ENCODE measurements at places on chromosomes 2 and 18.
A peak's percentile ranks its signal among the peaks of the same experiment; 100 is the strongest.

DNA sequence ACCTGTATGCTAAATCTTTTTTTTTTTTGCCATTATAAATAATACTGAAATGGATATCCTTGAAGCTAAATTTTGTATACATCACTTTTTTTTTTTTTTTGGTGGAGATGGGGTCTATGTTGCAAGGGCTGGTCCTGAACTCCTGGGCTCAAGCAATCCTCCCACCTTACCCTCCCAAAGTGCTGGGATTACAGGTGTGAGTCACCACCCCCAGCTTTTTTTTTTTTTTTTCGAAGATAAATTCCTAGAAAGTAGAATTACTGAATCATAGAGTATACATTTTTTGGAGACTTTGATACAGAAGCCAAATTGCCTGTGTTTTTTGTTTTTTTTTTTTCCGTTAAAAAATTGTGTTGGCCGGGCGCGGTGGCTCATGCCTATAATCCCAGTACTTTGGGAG lies 51.0 kb upstream of the MCFD2 start:
- no peak for DNase-seq

DNA sequence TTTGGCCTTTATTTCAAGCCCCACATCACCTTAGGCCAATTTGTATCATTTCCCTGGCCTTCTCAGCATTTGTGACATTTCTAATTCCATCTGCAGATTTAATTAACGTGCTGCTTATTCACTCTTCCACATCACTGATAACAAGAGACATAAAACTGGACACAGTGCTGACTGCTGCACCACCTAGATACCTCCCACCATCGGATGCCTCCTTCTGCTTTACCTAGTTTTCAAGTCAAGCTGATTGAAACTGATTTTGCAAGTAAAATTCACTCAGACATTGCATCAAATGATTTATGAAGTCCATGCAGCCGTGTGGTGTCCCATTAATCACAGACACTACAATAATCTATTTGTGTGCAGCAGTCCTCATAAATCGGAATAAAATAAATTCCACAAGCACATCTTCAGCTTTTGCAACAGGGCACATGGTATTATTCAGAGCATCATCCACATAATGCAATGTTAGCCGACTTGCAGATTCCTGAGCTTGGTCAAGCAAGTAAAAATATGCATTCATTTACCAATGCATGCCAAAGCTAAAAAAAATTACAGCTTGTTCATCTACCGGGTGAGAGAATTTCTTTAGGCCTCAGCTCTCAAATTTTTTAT lies 15.9 kb upstream of the CRIM1 start:
- no peak for DNase-seq

DNA sequence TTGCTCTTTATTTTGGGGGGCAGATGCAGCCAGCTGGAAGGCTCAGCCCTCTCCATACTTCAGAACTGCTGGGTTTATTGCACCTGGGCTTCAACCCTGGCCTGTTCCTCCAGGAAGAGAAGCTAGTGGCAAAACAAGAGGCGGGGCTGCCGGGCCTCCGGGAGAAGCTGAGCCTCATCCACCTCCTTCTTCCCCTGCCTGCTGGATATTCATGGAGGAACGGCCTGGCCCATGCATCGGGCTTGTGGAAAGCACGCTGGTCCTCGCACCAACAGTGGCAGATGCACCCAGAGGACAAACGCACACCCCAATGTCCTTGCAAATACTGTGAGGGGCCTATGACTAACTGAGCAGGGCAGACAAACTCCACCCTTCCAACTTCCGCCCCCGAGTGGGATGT lies 30.6 kb downstream of the FAM178B start:
- DNase-seq, result no peak

DNA sequence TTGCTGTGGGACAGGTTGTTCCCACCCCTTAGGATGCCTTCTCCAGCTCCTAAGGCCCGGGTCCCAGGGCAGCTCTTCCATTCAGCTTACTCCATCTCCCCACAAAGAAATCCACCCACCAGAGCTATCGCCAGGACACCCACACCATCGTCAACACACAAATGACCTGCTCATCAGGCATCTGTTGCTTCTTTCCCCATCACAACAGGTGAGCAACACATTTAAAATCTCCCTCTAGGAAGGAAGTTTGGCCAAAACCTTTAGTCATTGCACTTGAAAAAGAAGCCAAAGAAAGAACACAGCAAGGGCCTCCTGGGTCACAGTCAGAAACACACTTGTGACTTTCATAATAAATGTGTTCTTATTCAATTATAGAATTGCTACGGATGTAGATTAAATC lies 289.0 kb downstream of the PIEZO2 start:
- no peak for DNase-seq

DNA sequence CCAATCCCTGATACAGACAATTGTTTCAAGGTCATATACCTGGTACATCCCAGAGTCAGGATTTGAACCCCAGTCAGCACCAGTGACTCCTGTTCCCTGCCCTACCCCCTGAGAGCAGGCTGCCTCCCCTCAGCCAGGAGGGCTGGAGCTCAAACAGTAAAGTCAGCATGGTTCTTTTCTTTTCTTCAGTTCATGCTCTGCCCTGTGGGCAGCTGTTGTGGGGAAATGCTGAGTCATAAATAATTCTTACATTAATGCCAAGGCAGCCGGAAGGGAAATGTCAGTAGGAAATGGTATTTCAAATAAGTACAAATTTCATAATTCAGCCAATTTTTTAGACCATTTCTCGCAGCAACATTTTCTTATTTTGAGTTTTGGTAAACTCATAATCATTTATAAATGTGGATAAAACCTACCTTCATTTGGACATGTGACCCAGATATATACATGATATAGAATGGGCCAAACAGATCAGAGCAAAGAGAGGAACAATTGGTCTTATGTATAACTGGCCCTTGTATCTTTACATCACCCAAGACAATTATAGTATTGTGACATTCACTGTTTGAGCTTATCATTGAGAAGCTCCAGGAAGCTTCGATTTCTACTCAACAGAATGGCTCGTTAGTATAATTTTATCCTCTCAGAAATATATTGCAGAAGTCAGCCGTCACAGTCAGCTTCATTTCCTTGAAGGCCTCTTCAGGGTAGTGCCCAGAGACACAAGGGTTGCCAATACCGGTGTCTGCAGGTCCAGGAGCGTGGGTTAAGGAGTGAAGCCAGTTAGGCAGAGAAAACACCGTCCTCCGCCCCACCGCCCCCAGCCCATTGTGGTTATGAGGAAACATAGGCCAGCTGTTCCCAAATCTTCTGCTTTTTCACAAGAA lies 28.0 kb upstream of the SCYGR1 start:
- no peak for DNase-seq

GRCh38 chr2:118124288-118124891 lies 36.1 kb downstream of the INSIG2 start:
- DNase-seq, result no peak

GRCh38 chr2:54100772-54101171 lies 14.6 kb upstream of the ACYP2 start:
- DNase-seq, result no peak

GRCh38 chr2:135875491-135876065 lies 665 bp downstream of the MCM6 start:
- no peak for DNase-seq

DNA sequence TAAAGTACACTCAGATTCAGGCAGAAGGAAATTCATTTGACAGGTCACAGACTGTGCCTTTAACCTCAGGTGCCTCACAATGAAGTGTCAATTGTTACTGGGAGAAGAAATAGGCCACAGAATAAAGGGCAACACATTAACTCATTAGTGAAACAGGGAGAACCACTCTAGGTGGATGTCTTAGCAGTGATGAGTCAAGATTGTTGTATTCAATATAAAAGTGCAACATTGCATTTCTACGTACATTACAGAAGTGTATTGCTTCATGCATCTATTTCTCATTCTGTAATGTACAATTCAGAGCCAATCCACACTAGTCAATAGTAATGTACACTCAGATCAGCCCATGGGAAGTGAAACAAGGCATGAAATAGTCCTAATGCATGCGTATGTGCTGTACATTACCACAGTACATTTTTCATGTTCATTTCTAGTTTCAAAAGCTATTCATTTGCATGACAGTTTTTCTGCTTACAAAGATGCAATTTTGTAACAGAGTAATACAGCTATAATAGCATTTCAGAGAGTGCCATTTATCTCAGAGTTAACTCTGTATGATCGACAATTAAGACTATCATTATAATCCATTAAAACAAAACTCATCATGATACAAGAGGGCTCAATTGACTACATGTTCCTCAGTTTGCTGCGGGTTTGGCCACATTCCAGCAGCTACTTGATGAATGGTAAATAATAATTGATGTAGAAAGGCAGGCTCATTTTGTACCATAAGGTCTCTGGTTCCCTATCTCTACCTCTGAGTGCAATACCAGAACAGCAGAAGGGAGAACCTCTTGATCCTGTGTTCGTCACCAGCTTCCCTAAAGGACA lies 12.2 kb upstream of the ARL5A start:
- DNase-seq, result no peak

DNA sequence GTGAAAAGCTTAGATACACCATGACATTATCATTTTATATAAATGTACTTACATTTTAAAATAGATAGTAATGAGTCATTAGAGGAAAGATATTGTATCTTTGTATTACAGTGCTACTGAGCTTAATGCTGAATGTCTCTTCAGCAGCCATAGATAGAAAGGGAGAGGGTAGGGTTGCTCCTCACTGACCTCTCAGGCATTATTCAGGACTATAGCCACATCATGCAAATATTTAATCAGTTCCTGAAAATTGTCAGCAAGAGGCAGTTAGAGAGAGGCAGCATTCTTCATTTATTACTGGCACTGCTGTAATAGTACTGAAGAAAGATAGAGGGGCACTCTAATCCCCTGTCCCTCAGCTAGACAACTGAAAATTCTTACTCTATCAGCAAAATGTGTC lies 242.0 kb upstream of the TANK start:
- DNase-seq, result no peak

DNA sequence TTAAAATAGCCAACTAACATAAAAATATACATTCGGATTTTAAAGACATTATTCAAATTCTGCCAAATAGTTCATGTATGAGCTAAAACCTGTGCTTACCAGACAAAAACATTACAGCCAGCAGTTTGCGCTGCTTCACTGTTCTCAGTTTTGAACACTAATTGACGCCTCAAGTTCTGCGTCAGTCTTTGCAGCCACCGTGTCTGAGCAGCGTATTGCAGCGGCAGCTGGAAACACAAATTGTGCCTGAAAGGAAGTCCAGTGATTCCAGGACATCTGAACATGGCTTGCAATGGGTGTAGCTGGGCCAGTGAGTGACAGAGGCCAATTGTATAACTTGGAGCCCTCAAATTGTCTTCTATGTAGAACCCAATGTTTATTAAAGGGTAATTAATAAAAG lies 267.6 kb downstream of the TFCP2L1 start:
- DNase-seq, result peak; percentile 75

GRCh38 chr2:241821460-241822263 lies 12.7 kb downstream of the NEU4 start:
- DNase-seq, result no peak

DNA sequence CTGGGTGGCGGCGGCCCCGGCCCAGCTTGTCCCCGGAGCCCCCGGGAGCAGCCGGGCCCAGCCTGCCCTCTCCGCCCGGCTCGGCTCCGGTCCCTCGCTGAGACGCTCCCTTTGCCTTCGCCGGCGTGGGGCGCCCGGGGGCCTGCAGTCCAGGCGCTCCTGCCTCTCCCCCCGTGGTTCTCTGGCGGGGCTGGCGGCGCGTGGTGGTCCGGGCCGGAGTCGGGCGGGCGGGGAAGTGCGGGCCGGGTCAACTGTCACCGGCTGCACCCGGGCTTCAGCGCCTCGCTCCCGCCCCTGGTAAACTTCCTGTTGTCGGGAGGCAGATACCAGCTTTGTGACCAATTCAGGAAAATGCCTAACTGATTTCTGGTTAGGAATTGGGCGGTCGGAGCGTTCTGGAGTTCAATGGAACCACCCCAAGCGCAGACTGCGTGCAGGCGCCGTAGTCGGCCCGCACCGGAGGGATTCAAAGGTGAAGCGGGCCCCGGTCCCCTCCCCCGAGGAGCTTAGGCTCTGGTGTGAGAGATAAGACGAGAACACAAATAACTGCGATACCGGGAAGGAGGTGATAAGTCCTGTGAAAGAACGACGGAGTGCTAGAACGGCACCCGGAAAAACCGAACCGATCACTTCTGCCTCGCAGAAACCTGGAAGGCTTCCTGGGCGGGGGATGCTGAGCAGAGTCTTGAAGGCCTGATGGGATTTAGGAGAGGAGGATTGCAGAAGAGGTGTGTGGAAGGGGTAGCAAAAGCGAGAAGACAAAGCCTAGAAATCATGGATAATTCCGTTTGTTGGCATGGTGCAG lies 891 bp downstream of the CAB39 start:
- DNase-seq, result no peak

GRCh38 chr18:56191334-56191733 lies 447.1 kb downstream of the TXNL1 start:
- no peak for DNase-seq

DNA sequence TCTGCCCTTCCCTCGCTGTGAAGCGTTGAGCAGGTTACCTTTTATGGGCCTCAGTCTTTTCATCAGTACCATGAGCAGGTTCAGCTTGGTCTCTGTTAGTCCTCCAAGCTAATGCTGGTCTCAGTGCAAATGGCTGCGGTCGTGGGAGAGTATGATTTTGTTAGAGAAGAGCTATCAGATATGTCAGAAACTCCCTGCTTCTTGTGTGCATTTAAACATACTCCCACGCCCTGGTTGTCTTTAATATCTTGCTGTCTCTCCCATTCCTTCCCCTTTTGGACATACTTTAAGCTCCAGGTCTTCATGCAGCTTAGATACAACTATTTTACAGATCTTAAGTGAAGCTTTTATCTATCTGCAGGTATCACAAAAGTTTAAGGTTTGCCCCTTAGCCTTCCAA lies 62.9 kb downstream of the EFR3B start:
- DNase-seq, result no peak

- DNase-seq, result no peak
These were observed 30.5 kb upstream of the MAL start for GRCh38 chr2:94994914-94995552.

DNA sequence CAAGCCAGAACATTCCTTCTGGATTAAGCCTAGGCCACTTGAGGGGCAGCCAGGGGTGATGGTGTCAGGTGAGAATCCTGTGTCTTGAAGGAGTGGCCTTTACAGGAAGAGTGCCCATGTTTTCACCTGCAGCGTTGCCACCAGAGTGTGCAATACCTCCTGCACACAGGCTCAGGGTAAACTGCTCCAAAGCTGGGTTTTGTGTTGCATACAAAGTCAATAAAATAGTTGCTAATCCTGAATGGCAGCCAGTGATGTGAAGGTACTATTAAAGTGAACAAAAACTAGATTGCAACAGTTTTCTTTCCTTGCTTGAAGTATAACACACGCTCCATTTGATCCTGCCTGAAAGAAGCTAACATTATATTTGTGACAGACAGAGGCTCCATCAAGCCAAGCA lies 64.4 kb upstream of the NRP2 start:
- DNase-seq, result no peak
